ENCODE measurements at places on chromosomes 5 and 9. TPM values are rescaled to one million over a fixed set of nuclear protein-coding genes. Genes with fewer than 3 reads are reported as not detected.

GRCh38 chr5:11420969-11421368 is 483.3 kb downstream of the CTNND2 start:
- no peak for DNase-seq

- DNase-seq, result no peak
These were observed 6.1 kb upstream of the ADGRD2 start for GRCh38 chr9:124444166-124444565.

- no peak for DNase-seq
These were observed 104.3 kb downstream of the ENTREP1 start for GRCh38 chr9:69429281-69429680.

- no peak for DNase-seq
These were observed 34.6 kb downstream of the HABP4 start for GRCh38 chr9:96484521-96484931.

DNA sequence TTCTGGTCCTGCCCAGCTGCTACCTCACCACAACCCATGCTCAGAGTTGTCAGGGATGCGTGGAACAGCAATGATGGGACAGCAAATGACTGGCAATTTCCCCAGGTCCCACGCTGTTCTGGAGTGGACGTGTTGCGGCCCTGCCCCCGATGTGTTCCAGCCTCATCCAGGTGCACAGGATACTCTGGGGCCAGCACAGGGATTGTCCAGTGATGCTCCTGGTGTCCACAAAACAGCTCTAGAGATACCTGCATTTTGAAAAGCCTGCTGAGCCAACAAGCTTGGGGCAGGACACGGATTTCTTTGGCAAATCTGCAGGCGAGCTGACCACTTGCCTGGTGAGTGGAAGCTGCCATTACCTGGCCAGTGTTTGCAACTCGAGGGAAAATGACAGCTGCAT is 88.7 kb downstream of the ANKRD33B start:
- no peak for DNase-seq

GRCh38 chr5:180082633-180083420 is 11.3 kb upstream of the RNF130 start:
- DNase-seq, result no peak

GRCh38 chr5:116063950-116064349 is 20.9 kb upstream of the COMMD10 start:
- peak; percentile 41 for DNase-seq

- DNase-seq, result no peak
These were observed 22.8 kb downstream of the EXOC3 start for GRCh38 chr5:465591-466403.

GRCh38 chr5:166433679-166434078 is 1857.8 kb upstream of the WWC1 start:
- peak; percentile 5 for DNase-seq

GRCh38 chr9:72477930-72478518 is 43.4 kb upstream of the TMC1 start:
- peak; percentile 87 for DNase-seq

- no peak for DNase-seq
These were observed 124.6 kb upstream of the MTAP start for GRCh38 chr9:21677834-21678233.

- no peak for DNase-seq
These were observed 186.3 kb downstream of the NR3C1 start for GRCh38 chr5:143217065-143217803.

DNA sequence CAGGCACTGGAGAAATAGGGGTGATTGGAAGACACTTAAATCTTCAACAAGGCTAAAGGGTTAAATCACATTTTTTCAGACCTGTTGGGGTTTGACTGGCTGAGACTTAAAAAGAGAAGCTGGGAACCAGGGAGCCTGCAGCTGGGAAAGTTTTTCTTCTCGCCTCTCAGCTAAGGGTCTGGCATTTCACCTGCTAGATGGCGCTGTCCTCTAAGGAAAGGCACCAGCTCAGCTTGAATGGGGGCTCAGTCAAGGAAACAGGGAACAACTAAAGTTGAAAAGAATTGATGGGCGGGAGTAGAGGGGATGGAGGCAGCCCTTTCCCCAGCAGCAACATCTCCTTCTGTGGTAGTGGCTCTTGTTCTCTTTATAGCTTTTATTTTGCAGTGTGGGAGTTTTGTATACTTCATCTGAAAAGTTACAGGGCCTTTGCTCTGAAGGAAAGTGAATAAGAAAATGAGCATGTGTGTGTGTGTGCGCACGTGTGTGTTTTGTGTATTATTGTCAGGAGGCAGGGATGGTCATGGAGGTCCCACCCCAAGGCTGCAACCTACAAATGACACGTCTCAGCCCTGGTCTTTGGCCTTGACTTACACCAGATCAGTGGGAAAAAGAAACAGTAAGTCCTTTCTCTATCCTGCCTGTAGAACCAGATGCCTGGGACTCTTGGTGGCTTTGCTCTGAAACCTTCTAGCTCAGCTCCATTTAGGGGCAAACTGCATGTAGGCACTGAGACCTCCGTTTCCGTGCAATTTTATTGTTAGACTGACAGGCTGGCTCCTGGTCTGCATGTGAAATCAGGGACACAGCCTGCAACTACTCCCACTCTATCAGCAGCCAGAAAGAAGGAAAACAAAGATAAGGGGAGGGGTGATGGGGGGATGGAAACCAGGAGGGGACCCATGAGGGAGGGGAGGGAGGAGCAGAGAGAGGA is 316.2 kb upstream of the CLINT1 start:
- DNase-seq, result peak; percentile 77

DNA sequence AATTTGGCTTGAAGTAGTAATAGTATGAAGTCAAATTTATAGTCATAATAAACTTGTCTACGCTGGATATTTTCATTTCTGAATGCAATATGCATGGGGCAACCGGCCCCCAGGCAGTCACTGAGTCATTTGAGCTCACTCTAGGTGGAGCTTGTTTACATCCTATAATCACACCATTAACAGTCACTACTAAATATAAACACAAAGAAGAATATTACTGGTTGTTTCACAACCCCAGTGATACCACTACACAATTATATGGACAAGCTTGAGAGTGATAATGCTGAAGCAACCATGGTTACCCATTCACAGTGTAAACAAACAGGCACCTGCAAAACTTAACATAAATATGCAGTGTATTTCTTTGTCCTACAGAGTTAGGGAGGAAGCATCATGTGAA is 68.7 kb downstream of the MARCHF3 start:
- DNase-seq, result peak; percentile 28

- DNase-seq, result no peak
These were observed 102.0 kb downstream of the MTREX start for GRCh38 chr5:55409775-55410174.

GRCh38 chr5:154740957-154741356 is 14.2 kb upstream of the LARP1 start:
- no peak for DNase-seq

GRCh38 chr5:264338-264737 is 7.1 kb upstream of the PDCD6 start:
- no peak for DNase-seq

- no peak for DNase-seq
These were observed 1067.0 kb downstream of the CDH18 start for GRCh38 chr5:18920966-18921365.

- DNase-seq, result no peak
These were observed 146.3 kb downstream of the ERCC6L2 start for GRCh38 chr9:96021551-96022444.

GRCh38 chr5:171846323-171846722 is 60.7 kb downstream of the SMIM23 start:
- DNase-seq, result no peak

DNA sequence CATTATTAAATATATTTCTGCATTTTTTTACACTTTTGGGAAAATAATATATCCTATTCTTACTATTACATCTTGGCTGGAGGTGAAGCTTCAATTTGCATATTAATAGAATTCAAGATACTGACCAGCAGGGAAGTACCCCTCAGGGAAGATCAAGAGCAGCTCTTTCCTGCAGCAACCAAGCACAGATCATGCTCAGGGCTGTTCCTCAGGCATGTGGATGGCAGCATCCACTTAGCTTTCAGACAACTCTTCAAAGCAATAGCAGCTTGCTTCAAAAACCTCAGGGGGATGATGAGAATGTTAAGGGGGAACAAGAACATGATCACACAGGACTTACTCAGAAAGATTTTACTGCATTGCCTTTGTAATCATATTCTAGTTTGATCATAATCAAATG is 731.8 kb downstream of the SEMA5A start:
- no peak for DNase-seq

DNA sequence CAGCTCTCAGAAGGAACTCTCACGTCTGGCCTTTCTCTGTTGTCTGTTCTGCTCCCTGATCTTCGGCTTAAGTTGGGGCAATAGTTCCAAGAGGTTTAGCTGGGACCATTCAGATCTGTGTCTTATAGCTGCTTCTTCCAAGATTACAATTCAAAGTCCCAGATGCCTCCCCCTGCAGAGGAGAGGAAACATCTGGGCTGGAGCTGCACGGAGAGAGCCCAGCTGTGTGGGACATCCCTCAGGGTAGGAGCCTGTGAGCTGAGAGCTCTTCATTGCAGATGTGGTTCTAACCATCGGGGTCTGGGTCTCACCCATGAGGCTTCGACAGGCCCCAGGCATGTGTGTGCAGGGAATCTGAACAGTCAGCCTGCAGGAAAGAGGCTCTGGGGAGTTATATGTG is 9.0 kb upstream of the PHF19 start:
- no peak for DNase-seq

DNA sequence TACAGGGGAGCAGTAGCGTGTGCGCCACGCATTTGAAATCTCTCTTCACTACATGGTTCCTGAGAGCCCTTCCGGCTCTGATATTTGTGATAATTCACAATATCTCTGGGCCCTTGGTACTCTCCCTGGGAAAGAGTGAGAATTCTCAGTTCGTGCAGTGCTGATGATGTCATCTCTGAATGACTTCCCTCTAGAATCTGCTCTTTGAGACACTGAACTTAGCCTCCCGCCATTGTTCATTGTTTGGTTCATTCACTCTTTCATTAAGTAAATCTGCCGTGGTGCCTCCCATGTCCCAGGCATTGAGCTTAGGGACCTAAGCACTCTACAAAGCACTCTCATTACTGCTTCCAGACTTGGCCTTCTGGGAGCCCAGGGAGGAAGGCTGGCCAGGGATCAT is 94.0 kb downstream of the PPARGC1B start:
- DNase-seq, result no peak

GRCh38 chr9:110958847-110959246 is 79.4 kb downstream of the LPAR1 start:
- DNase-seq, result no peak

FABP6 gene
- 5.7 TPM for total RNA-seq

GPBP1 gene
- 75.5 TPM for total RNA-seq

UNC13B gene
- 13.2 TPM for total RNA-seq

FOXD4L5 gene
- total RNA-seq, result not detected

F12 gene
- 9.6 TPM for total RNA-seq

CCDC187 gene
- total RNA-seq, result not detected

Data from Daoy (cell line).